AG08396 (cell line): ENCODE measurements at places on chromosomes 5 and 9.

- no peak for DNase-seq
Observed at GRCh38 chr9:61666849-61667371, 477.1 kb downstream of the SPATA31A7 start.

DNA sequence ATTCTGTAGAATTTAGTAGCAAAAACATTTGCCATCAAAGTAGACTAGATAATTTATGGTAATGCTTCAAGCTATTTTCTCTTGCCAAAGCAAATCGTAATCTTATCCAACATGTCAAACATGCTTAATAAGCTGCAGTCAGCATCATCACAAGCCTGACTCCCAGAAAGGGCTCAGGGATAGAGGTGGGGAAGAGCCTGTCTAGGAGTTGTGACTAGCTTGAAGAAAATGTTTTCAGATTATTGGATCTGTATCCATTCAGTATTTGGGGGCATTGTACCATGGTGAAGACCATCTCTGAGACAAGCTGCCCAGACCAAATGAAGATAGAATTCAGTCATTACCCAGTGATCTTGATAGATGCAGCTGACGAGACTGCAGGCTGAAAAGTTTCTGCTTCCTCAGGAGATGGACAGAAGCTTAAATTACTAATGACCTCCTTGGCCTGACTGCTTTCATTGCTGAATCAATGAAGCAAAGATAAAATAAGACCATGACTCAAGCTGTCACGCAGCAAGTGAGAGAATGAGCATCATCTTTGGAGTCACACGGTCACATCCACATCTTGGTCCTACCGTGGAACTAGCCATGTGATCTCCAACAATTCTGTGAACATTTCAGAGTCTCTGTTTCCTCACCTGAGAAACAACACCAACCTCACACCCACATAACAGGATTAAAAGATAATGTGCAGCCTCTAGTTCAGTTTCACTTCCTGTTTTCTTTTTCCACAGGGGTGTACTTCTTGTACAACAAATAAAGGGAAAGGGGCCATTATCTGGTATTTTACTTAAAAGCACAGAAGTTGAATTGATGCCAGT is 9.4 kb downstream of the ERAP2 start:
- no peak for DNase-seq

DNA sequence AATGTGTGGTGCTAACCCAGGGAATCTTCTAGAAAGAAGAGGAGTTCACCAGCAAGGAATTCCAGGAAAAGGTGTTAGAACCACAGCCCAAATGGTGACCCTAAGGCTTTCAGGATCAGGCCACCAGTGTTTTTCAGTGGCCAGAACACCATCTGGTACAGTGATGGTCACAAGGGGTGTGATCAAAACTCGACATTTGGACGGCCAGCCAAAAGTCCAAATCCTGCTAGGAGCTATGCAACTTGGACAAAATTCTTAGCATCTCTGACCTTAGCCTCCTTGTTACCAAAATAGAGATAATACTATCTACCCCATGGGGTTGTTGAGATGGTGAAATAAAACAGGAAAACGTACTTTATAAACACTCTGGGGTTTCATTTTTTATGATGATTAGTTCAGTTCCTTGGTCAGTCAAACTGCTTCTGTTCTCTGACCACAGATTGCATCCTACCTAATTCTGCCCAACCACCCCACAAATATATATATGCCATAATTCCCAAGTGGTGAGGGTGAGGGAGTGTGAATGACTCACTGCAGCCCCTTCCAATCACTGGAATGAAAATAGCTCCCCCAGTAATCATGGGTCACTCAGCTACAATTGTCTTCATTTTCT is 210.3 kb downstream of the CDK5RAP2 start:
- DNase-seq, result no peak

GRCh38 chr5:180343110-180343830 is 9.9 kb downstream of the GFPT2 start:
- DNase-seq, result no peak

DNA sequence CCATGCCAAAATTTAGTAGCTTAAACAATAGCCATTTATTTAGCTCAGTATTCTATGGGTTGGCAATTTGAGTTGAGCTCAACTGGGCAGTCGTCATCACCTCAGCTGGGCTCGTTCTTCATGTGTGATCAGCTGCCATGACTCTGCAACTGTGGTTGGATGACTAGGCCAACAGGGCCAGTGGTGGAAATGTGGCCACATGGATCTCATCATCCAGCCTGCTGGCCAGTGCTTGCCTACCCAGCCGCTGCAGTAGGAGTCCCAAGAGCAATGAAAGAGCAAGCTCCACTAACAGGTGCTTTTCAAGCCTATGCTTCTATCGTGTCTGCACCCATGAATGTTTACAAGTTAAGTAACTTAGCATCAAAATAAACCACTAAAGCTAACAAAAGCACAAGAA is 158.0 kb downstream of the ATPSCKMT start:
- no peak for DNase-seq

DNA sequence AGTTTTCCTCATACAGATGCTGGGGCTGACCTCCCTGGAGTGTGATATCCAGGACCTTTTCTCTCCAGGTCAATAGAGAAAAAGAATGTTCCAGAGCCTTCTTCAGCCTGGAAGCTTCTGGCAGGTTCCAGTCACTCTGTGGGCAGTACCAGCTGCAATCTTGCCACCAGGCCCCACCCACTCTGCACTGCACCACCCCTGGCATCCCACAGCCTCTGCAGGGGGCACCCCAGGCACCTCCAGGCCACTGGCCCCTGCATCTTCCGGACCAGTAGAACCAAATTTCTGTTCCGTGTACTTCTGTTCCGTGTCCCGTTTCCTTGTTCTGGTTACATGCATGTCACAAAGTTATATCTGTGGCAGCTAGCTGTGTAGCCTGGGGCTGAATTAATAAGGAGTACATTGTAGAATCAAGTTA is 83.3 kb upstream of the ZBTB43 start:
- no peak for DNase-seq
